ENCODE measurements at places on chromosomes 2 and 18.

GRCh38 chr2:150900913-150901312 is 360.8 kb downstream of the RBM43 start:
- no peak for DNase-seq

DNA sequence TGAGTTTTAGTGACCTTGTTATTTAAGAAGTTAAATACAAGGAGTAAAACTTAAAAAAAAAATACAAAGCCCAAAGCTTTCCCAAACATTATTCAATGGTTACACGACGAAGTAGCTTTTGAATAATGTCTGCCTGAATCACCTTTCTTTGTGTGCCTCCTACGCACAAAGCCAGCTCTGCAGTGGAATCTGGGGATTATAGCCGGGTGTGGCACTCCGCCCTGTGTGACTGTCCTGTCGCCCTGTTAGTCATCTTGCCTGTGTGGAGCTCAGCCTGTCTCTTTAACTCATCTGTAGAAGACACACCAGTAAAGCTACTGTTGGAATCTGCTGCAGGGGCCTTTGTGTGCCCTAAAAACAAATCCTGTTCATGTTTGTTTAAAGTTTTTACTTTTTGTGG is 79.4 kb upstream of the TCF7L1 start:
- DNase-seq, result no peak

DNA sequence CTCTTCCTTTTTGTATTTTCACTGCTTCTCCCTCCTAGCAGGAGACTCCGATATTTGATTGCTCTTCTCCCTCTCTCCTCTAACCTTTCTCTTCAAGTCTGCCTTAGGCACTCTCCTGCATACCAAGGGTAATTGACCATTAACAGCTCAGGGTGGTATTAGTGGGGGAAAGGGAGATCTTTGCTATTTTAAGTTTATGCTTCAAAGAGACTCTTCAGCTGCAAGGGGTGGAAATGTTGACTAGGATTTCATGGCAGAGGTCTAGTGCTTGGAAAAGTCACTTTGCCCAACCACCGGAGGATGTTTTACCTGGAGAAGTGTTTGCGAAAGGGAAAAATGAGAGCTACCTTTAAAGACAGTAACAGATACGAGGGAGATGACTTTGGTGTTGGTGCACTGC is 453.7 kb downstream of the SLC4A3 start:
- no peak for DNase-seq

DNA sequence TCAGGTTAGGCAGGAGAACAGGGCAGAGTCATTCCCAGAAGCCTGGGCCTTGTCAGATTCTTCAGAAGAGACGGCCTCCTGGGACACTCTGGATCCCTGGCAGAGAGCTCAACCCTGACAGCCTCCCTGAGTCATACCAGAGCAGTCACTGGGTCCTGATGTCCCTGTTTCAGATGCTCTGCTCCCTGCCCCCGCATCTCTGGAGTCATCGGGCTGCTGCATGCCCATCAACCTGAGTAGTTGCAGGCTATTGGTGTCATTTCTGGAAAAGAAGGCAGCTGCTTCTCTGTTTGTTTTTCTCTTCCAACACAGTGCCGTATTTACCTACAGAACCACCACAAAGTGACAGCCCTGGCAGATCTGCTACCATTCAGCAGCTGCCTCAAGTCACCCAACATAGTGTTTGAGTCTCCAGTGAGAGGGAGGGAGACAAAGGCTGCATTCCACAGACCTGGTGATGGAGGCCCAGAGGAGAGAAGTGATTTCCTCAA is 145.1 kb downstream of the B3GNT2 start:
- no peak for DNase-seq

GRCh38 chr2:188785061-188785460 is 189.1 kb upstream of the COL3A1 start:
- no peak for DNase-seq

DNA sequence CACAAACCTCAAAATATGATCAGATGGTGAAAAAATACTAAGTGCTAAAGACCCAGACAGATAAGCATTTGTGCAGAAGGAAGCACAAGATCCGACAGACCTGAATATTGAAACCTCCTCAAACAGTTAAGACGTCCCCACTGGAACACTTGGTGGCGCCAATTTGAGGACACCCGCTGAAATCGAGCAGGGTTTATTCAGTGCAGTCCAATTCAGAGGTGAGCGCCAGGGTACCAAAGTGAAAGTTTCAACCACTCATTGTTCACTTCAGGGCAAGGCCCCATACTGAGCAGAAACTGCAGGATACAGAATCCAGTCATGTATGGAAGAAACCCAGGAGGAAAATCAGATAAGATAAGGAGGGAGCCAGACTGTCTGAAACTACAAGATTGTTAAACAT is 417.6 kb downstream of the LRRTM4 start:
- DNase-seq, result no peak

DNA sequence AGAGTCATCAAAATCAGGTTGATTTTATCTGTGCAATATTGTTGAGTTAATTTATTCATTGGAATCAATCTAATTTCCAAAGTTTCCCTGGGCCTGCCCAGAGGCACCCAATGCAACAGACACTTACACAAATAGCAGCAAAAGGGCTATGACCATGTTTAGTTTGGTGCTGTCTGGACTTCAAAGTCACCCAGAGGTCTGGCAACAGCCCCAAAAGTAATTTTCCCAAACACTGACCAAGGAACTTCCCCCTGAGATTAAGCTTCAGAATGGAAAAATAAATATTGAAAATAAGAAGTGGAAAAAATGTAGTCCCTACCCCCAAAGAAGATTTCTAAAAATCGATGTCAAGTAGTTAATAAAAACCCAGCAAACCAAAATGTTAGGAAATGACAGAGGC is 70.9 kb upstream of the RNF152 start:
- DNase-seq, result no peak

DNA sequence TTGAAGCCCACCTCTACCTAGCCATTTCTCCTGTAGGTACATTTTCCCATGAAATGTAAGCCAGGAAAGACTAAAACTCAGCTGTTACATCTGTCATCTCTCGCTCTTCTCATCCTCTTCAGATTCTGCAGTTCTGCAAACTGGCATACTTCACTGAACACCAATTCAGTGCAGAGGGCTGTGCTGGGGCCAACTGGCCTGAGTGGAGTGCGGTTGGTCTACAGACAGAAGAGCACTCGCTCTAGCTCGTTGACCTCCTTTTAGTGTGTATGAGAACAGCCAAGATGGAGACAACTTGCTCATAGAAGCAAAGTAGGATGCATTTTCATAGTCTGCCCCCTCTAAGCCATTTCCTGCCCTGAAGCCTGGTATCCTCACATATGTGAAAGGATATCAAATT is 862.6 kb downstream of the BCL11A start:
- DNase-seq, result no peak

GRCh38 chr2:36785179-36785795 is 88.8 kb downstream of the VIT start:
- DNase-seq, result peak; percentile 54

DNA sequence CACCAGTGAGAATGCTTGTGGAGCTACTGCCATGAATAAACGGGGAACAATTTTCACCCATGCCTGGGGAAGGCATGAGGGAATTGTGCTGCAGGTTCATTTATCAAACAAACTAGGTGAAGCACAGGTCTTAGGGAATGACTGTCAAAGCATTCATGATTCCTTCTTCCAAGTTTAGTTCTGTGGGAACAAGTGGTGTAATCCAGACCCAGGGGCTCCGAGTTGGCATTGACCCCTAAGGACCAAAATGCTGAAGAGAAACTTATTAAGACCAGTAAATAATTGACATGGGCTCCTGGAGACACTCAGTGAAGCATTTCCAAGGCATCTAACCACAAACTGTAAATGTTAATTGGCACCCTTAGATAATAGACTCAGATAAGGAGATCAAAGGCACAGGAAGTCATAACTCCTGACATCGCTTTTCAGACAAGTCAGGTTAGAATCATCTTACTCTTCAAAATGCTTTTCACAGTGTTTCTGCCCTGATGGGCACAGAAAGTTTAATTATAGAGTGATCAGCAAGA is 96.9 kb downstream of the SPP2 start:
- DNase-seq, result no peak

Data from stimulated activated CD4-positive, alpha-beta T cell treated with anti-CD3 and anti-CD28 coated beads, TNF-alpha, amount 100 ng/mL, for 24 hours (primary cell).